ENCODE measurements at places on chromosomes 16 and 17.
A peak's percentile ranks its signal among the peaks of the same experiment; 100 is the strongest.

- DNase-seq, result peak; percentile 37
Observed at GRCh38 chr17:74274060-74274708, at the start of gene DNAI2. TSS of gene DNAI2 (plus strand) at chr17:74274234. CDS start at chr17:74281818, 7,584 bp downstream.

GRCh38 chr17:82767041-82767754, 15.3 kb downstream of the TBCD start:
- DNase-seq, result peak; percentile 27

- no peak for DNase-seq
Observed at GRCh38 chr16:49785970-49786369, 69.9 kb downstream of the ZNF423 start.

- no peak for DNase-seq
Observed at GRCh38 chr17:82690786-82691489, 7.6 kb downstream of the RAB40B start.

GRCh38 chr16:78106686-78107085, 7.2 kb downstream of the WWOX start:
- no peak for DNase-seq

GRCh38 chr17:28842282-28843012, at the start of gene FAM222B:
TSS of gene FAM222B (minus strand) at chr17:28842790. CDS start at chr17:28766667, 76,123 bp downstream.
- DNase-seq, result peak; percentile 89

DNA sequence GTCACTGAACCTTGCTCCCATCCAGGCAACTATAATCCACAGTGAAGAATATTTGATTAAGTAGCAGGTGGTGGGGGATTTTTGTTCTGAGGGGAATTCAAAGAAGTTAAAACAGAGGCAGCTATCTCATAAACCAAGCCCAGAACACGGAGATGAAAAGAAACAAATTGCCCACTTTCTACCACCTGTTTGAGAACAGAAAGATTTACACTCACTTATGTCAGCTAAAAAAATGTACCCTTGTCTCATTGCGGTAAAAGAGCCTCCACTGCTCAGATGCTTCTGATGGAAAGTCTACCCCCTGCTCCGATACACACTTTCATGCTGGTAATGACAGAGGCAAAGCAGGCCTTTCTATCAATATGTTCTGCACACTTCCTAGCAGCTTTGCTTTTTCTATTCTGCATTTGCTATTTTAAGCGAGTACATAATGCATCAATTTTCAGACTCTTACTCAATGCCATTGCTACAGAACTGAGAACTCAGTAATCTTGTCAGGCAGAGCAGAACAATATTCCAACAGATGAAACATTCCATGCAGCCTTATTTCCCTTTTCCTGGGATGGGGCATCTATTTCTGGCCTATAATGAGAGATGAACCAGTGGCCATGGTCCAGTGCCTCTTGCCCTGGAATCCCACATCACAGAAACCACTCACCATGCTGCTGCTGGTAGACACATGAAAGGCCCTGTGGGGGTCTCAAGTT, 29.0 kb downstream of the CDK5R1 start:
- DNase-seq, result no peak

GRCh38 chr17:55726440-55726839, 3.8 kb upstream of the TMEM100 start:
- no peak for DNase-seq

DNA sequence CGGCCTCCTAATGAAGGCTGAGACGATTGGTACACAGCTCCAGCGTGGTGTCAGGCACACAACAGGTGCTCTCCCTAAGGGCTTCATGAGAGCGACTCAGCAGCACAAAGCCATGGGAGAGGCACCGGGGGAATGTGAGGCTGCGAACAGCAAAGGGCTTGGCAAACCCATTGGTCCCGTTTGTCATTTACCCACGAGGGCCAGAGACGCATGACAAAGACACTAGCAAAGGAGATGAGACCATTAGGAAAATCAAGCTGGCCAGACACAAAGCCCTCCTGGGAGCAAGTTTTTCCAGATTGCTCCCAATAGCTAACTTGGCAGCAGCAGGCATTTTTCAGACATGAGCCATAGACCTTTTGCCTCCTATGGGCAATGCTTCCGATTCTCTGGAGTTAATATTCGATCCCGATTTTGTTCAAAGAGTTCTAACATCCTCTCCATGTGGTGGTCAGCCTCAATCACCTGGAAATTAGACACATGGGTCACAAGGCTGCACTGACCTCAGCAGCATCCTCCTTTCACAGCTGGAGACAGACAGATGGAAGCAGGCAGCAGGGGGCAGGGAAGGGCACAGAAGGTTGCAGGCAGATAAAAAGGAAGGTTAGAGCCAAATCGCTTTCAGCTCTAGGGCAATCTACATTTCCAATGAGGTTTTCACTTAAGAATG, 38.2 kb downstream of the TK2 start:
- no peak for DNase-seq

DNA sequence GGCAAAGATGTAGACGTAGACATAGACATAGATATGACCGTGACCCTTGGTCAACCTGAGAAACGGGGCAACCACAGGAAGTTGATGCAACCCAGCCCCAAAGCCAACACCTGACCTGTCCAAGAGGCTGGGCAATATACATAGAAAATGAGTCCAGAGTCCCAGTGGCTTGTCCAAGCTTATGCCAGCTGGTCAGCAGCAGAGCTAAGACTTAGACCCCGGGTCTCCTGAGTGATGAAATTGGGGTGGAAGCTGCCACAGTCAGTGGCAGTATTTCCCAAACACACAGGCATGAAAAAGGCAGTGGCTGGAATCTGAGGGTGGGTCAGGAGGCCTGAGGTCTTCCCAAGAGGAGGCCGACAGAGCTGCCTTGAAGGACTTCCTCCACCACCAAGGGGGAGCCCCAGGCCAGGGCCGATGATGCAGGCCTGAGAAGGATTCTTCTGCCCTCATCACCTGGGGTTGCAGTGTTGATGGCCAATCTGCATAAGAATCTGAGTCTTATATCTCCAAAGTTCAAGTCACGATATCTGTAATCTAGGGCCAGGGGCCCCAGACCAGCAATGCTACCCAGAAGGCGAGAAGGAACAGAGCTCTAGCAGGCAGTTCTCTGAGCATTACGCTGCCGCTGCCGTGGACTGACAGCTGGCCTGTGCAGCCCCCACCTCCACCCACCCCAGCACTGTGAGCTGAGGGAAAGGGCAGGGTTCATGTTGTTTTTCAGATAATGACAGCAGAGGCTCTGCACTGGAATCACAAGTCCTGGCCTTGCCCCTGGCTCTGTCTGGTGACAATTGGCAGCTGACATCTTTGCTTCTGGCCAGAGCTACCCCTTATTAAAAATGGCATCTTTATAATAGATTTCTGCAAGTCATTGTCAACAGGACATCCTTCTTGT, 72.7 kb downstream of the GNAO1 start:
- no peak for DNase-seq

DNA sequence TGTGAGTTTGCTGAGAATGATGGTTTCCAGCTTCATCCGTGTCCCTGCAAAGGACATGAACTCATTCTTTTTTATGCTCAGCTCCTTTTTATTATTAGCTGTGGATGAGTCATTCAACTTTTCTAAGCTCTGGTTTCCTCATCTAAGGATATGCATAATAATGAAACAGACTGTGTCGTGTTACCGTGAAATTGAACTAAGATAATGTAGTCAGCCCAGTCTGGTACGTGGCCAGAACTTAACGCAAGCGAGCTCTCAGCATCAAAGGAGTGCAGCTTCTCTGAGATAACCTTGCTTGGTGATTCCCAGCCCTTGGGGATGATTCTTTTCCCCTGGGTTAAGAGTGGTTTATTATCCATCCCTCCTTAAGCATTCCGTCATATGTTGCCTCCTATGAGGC, 454.3 kb upstream of the EEF2KMT start:
- no peak for DNase-seq

GRCh38 chr17:76714822-76715495, 4.2 kb upstream of the MXRA7 start:
- peak; percentile 77 for DNase-seq

GRCh38 chr16:60091071-60091470, 1357.0 kb upstream of the GOT2 start:
- no peak for DNase-seq

DNA sequence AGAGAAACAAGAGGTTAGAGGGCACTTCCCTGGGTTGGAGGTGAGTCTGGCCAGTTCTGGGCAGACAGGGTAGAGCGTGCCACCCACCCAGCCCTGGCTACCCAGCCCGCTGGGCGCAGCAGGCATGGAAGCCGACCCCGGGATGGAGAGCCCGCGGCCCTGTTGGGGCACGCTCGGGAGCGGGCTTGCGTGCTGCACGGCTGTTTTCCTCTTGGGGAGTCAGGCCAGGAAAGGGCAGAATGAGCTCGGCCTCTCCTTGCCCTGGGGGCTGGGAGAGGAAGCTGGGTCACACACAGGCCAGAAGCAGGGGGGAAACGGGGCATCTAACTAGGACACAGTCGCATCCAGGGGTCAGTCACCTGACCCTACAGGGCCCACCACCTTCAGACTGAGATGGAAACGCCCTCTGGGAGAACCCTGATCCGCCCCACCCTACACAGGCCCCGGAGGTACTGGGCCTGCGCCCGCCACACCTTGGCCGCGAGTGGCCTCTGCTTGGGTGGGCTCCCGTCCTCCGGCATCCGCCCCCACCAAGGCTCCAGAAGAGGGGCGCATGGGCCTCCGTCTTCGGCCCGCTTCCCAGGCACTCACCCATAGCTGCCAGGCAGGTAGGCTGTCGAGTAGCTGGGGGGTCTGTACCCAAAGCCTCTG, 1.2 kb downstream of the SOX15 start:
- DNase-seq, result no peak

- DNase-seq, result no peak
Observed at GRCh38 chr17:81511554-81511803, 1.1 kb downstream of the ACTG1 start.

- DNase-seq, result no peak
Observed at GRCh38 chr17:53516636-53517035, 306.1 kb upstream of the KIF2B start.

- DNase-seq, result peak; percentile 18
Observed at GRCh38 chr17:14428648-14429029, 127.8 kb downstream of the HS3ST3B1 start.

GRCh38 chr16:66133643-66134338, 232.7 kb upstream of the CDH5 start:
- no peak for DNase-seq

DNA sequence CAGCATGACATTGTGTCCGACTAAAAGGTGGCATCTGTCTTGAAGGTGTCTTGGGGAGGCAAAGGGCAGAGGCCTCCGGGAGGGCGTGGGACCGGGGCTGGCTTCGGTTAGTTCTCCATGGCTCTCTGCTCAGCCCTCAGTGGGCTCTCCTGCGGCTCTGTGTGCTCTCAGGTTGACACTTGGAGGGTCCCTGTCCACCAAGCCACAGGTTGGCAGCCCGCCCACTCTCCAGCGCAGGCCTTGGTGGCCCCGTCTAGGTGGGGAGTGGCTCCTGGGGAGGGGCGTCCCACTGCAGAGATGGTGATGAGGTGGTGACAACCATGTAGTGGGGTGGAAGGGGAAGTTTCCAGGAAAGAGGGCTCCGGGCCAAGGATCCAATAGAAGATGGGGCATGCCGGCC, 31.6 kb downstream of the ADGRG5 start:
- no peak for DNase-seq

DNA sequence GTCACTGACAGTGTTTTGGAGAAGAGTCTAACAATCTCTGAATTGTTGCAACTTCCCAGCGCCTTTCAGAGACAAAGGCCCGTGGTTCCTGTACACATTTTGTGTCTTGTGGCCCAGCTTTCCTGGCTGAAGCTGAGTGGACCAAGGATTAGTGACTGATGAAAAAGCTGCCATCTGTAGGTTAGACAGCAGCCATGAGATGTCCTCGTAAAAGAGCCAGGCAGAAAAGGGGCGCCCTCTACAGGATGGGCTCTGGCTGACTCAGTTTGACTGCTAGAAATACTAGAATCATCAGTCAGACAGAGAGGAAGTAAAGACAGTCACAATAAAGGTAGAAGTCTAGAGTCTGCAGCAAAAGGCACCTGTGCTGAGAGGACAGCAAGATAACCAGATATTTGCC, 26.5 kb upstream of the NF1 start:
- DNase-seq, result peak; percentile 34

GRCh38 chr17:16953347-16953746, 18.6 kb downstream of the TNFRSF13B start:
- DNase-seq, result no peak

DNA sequence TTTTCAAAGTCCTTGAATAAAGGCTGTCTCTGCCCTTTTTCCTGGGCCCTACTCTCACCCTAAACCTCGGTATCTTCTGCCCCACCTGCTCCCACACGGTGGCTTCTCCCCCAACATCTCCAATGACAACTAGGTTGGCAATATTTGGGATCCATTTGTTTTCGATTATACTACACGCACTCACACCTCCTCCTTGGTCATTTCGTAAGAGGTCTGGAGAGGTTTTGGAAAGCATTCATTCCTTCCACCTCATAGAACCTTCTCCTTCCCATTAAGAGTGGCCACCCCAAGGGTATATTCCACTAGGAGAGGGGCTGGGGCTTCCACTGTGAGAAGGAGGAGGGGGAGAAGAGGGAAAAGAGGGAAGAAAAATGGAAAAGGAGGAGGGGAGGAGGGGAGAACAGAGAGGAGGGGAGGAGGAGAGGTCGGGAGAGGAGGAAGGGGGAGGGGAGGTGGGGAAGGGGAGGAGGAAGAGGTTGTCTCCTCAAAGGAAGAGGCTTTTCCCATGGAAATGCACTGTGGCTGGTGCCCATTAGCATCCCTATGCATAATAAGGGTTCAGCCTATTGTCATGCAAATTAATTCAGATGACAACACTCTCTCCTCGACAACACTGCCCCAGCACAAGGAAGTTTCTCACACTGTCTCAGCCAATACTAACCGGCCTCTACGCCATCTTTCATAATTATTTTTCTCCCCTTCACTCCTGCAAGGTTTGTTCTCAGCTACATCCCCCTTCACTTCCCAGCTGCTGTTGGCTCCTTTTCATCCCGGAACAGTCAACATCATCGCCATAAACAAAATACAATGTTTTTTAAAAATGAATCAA, 30.0 kb downstream of the SOX9 start:
- DNase-seq, result no peak

DNA sequence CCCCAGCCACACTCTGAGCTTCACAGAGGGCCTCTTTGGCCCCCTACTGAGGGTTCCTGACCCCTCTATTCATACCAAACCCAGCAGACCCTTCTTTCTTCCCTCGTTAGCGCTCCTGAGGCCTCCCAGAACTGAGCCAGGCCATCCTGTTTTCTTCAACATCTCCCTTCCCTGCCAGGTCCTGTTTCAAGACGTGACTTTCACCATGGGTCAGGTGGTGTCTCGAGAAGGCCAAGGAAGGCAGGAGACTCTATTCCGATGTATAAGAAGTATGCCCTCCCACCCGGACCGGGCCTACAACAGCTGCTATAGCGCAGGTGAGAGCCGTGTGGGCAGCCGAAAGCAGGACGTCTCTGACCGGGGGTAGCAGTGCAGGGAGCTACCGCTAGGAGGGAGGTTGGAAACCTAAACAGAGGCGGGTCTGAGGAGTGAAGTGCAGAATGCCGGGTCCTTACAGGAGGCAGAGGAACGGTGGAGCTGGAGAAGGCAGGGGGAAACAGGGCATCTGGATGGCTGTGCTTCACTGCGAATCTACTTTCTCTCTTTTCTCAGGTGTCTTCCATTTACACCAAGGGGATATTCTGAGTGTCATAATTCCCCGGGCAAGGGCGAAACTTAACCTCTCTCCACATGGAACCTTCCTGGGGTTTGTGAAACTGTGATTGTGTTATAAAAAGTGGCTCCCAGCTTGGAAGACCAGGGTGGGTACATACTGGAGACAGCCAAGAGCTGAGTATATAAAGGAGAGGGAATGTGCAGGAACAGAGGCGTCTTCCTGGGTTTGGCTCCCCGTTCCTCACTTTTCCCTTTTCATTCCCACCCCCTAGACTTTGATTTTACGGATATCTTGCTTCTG, 1.3 kb upstream of the SENP3 start:
- peak; percentile 70 for DNase-seq

All from activated naive CD4-positive, alpha-beta T cell treated with Interleukin-2 at 50 U/mL for 16 hours (primary cell).